HFFc6 (cell line): ENCODE measurements at places on chromosomes 2 and 18. TPM values are rescaled to one million over a fixed set of nuclear protein-coding genes. Genes with fewer than 3 reads are reported as not detected.

The CHST10 gene
- total RNA-seq = 6.0 to 8.4 TPM (median 6.0 TPM) in 3 replicates

The NCKAP5 gene
- 0.12 to 4.0 TPM (median 0.29 TPM) in 3 replicates for total RNA-seq

The C2orf78 gene
- not detected in 3 replicates for total RNA-seq

The KIF5C gene
- 0.51 to 1.3 TPM (median 0.80 TPM) in 3 replicates for total RNA-seq

The GPBAR1 gene
- total RNA-seq = not detected in 3 replicates

The ERBB4 gene
- not detected in 2 replicates for total RNA-seq

- DNase-seq = no peak
Observed at GRCh38 chr18:23552505-23552904, 33.8 kb downstream of the NPC1 start.

GRCh38 chr18:63106727-63107126 is 212.8 kb downstream of the BCL2 start:
- DNase-seq = no peak

- DNase-seq = peak; percentile 42
Observed at GRCh38 chr2:1600191-1601066, 143.9 kb downstream of the PXDN start.

DNA sequence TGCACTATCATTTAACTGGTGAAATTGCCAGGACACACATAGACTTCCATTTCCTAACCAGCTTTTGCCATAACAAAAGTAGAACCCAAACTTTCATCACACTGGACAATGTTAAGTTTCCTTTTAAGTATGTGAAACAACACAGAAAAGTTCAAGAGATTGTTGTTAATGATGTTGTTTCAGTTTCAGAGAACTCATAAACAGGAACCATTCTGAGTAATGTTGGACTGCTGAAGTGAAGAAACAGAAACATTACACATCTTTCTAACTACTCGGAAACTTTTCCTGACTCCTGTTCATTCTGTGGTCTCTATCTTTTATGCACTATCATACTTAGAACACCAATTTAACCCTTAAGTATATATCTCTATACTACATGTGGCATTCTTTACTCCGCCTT is 179.2 kb downstream of the RIT2 start:
- DNase-seq = no peak

- DNase-seq = no peak
Observed at GRCh38 chr18:46320297-46320696, 216.1 kb downstream of the HAUS1 start.

DNA sequence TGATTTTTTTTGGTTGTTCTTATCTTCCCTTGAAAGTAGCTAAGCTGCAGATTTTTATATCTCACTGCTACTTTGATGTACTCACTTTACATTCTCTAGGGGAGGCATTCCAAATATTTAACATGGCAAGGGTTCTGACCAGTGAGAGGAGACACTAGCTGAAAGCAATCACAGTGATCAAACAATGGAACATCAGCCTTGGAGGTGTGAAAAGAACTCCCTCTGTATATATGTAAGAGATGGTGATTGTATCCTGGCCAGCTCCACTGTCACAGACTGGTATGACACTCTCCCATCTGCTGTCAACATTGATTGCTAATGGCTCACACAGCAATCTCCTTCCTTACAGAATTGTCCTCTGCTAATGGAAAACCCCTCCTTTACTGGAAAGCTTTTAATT is 291.7 kb upstream of the CDH19 start:
- DNase-seq = no peak

DNA sequence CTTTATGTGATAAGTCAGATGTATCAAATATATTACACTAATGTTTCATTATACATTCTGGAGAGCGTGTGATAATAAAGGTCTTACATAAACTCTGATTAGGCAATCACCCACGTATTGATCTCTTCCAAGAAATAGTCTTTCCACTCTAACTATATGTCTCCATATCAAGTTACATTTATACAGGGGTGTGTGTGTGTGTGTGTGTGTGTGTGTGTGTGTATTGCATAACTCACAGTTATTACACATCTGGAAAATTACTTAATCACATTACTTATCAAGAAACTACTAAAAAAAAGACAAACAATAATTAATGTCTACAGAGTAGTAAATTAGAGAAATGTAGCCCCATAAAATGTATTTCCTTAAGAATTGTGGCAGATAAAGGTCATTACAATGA is 339.8 kb downstream of the CDH19 start:
- DNase-seq = no peak

GRCh38 chr2:144233317-144233716 is 286.6 kb downstream of the ZEB2 start:
- DNase-seq = no peak

DNA sequence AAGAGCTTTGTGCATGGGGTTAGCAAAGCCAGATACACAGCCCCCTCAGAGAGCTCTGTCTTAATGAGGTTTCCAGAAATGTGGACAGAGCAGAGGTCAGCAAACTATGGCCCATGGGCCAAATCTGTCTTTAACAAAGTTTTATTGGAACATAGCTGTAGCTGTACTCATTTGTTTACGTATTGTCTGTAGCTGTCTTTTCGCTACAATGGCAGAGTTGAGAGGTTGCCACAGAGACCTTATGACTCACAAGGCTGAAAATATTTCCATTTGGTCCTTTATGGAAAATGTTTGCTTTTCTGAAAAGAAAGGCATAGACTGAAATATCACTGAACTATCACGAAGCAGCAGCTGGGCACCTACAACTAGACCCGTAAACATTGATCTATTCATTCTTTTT is 841.8 kb downstream of the SLC4A3 start:
- peak; percentile 60 for DNase-seq

GRCh38 chr18:36250827-36251226 is 46.7 kb upstream of the FHOD3 start:
- DNase-seq = no peak

- DNase-seq = no peak
Observed at GRCh38 chr18:58983260-58984155, 118.8 kb downstream of the ZNF532 start.

DNA sequence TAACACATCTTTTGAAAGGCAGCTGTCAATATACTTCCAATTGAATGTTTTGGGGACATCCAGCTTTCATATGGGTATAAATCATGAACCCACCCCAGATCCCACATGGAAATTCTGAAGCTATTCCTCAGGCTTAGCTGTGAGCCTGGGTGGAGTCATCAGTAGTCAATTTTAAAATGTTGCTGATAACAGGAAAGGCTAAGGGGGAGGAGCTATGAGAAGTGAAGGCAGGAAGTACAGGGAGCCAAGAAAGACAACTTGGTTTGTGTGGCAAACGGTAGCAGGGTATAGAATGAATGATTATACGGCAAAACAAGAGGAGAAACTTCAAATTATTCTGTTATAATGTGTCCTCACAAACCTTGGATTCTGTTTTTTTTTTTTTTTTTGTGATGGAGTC is 108.6 kb downstream of the QPCT start:
- no peak for DNase-seq

DNA sequence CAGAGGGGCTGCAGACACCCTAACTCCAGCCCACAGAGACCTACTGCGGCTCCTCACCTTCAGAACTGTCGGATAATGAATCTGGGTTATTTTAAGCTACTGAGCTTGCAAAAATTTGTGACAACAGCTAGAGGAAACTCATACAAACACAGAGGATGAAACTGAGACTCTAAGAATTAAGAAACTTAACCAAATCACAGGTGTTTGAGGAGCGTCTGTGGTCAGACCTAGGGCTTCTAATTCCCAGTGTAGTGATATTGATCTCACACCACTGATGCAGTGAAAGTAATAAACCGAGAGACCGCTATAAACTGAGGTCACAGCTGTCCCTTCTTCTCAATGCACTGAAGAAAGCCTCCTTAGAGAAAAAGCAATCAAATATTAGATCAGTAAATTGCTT is 110.1 kb downstream of the RGPD3 start:
- DNase-seq = no peak

- DNase-seq = no peak
Observed at GRCh38 chr2:29218071-29218470, 102.9 kb downstream of the CLIP4 start.

DNA sequence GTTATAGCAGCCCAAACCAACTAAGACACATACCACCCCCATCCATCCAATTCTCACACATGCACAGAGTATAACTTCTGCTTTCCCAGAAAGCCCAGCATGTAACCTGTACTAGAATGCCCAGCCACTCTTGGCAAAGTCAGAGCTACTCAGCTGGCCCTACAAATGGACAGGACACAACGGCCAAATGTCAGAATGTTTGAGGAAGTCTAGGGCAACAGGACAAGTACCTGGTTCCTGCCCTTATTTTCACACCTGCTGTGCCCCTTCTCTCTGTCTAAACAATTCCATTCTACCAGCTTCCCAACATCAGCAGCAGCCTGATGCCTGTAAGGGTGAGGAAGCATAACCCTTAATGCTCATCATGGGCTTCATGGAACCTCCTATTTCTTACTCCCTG is 15.1 kb upstream of the BZW1 start:
- no peak for DNase-seq
